ENCODE measurements at places on chromosomes 7 and 10.
A peak's percentile ranks its signal among the peaks of the same experiment; 100 is the strongest.

DNA sequence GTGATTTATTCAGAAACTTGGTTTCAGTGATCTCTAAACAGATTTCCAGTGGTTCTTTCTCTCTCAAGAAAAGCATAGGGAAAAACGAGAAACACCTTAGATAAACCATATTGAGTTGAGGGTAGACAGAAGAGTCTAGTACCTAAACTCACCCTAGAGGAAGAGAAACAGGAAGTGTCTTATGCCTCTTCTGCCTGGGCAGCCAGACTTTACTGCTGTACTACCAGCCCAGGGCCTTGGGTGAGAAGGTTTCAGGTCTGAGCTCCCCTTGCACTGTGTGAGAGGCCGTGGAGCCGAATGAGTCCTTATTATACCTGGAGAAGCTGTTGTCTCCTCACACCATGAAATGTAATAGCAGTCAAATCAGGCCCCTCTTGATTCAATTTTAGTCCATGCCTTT is 18.2 kb downstream of the HIF1AN start:
- DNase-seq, result no peak

DNA sequence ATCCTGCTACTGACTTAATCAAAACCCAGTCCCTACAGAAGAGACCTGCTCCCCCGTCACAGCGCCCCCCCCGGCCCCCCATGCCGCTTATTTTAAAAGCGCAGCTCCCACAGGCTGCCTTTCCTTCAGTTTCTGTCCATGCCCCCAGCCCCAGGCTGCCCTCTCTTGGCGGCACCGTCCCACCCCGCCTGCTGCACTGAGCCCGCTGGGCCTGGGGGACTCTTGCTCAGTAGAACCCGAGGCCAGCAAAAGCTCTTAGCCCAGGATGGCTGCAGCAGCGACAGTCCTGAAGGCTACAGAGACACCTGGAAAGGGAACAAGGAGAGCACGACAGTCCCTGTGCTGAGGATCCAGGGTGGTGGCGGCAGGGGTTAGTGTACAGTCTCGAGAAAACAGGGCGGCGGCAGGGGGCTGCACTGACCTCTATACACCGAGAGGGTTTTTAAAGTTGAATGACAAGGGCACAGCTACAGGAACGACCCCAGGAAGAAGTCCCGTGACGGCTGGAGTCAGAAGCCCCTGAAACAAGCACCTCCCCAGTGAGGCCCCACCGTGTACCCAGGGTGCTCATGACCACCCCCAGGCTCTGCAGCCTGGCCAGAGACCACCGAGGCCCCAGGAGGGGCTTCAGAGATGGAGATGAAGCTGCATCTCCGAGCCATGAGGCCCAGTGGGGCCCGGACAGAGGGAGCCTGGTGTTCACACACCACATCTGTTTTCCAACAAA is 54.4 kb downstream of the ZRANB1 start:
- DNase-seq, result peak; percentile 65

GRCh38 chr10:113179265-113179664 is 229.2 kb downstream of the TCF7L2 start:
- no peak for DNase-seq

- DNase-seq, result peak; percentile 84
Measured at GRCh38 chr10:70508912-70509756, 30.6 kb downstream of the PALD1 start.

DNA sequence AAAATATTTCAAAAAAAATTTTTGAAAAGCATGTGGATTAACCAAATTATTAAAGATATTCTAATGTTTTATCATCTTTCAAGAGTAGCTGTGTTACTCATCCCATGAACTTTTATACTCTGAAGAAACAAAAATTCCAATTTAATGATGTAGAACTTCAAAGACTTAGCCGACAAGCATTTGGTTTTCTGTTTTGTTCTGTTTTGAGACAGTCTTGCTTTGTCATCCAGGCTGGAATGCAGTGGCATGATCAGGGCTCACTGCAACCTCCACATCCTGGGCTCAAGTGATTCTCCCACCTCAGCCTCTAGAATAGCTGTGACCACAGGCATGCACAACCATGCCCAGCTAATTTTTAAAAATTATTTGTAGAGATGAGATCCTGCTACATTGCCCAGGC is 17.8 kb upstream of the LCOR start:
- DNase-seq, result no peak

GRCh38 chr10:79244841-79245504 is 102.3 kb upstream of the PPIF start:
- DNase-seq, result no peak

DNA sequence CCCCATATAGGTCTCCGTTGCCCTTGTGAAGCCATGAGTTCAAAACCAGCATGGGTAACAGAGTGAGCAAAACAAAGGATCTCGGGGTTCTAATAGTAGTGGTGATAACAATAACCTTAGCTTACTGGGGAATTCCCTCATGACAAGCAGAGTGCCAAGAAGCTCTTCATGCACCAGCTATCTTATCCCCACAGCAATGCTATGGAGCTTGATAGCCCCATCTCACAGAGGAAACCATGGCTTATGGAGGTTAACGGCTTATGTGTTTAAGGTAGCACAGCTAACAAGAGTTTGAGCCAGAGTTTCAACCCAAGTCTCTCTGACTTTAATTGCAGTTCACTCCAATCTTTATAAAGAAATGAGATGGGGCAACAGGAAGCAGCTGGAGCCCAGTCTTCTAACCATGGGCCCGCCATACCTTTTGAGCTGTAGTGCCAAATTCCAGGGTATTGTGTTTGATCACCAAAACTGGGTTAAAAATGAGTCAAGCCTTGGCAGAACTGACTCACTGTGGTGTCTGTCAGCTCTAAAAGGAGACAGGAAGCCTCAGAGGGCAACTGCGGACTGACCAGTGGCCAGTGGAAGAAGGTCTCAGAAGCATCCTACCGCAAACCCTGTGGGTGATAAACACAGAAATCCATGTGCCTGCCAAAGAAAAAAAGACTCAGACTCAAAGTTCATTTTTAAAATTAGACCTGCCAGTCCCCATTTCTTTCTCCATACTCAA is 16.5 kb upstream of the PLAU start:
- no peak for DNase-seq

DNA sequence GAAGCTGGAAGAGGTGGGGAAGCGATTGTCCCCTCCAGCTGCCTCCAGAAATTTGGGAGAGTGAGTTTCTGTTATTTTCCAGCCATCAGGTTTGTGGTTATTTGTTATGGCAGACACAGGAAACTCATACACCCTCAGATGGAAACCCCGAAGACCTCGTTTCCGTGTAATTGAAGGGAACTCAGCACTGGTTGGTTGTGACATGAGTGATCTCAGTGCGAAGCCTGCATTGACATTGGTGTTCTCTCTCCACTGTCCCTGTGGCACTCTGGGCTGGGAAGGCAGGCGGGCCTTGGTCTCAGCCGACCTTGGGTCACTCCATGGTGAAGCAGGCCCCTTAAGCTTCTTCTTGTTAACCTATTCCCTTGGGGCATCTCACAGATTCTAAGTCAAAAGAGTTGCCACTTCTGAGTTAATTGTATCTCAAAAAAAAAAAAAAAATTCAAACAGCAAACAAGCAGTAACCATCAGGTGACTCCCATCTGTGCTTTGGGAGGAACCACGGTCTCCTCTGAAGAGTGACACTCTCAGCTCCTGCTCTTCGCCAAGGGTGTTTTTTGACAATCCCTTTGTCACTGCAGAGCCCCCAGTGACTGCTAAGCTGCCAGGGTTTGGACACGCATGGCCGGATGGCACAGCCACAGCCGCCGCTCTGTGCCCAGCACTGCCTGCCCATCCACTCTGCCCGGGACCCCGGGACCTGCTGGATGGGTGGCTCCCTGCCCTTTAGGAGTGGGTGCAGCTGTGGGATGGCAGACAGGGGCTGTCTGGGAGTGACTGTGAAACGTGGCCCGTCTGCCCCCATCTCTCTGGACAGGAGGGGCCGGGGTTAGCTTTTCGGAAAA is 233.6 kb downstream of the PRPF18 start:
- DNase-seq, result no peak
